ENCODE measurements at places on chromosomes 3 and 15.

DNA sequence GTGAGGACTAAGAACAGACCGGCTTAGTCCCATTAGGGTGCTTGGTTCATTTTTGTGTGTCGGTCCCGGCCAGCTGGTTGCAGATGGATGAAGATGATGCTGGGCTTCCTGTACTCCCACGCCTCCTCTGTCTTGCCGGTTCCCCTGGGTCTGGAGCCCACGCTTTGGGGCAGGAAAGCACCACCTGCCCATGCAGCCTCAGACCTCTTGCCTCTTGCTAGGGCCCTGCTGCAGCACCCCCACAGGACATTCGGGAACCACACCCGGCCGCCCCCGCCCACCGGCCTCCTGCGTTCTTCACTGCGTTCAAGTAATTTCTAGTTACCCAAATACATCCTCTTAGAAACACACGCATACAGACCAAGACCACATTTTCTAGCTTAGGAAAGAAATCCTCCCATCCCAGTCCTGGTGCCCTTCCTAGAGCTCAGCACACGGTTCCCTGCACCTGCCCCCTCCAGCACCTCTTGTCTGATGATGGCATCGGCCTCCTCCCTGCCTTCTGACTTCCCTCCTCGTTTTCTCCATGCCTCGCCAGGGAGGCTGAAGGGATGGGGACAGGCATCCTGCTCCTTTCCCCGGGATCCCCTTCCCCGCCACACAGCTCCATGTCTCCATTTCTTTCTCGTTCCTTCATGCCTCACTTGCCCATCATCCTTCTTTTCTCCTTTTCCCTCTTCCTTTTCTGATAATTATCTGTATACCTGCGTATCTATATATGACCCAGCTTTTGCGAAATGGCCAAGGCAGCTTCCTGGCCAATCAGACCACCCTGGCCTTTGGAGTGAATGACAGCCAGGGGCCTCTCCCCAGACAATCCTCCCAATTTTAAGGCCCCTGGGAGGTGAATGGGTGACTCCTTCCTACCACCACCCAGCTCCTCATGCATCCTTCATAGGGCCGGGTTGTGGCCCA is 30.9 kb downstream of the FAM3D start:
- no peak for DNase-seq

GRCh38 chr3:81485444-81485865 is 276.0 kb downstream of the GBE1 start:
- no peak for DNase-seq

- DNase-seq: no peak
Observed at GRCh38 chr15:74293021-74293810, 57.1 kb downstream of the CCDC33 start.

- no peak for DNase-seq
Observed at GRCh38 chr3:66066963-66067617, 28.4 kb upstream of the MAGI1 start.

GRCh38 chr3:43748179-43748578 is 57.4 kb downstream of the ABHD5 start:
- no peak for DNase-seq

GRCh38 chr3:24154013-24154695 is 209.1 kb downstream of the NR1D2 start:
- DNase-seq: no peak

- no peak for DNase-seq
Observed at GRCh38 chr3:47083786-47084185, 80.1 kb downstream of the SETD2 start.

- DNase-seq: no peak
Observed at GRCh38 chr15:40320931-40321371, 2.5 kb upstream of the INAFM2 start.

DNA sequence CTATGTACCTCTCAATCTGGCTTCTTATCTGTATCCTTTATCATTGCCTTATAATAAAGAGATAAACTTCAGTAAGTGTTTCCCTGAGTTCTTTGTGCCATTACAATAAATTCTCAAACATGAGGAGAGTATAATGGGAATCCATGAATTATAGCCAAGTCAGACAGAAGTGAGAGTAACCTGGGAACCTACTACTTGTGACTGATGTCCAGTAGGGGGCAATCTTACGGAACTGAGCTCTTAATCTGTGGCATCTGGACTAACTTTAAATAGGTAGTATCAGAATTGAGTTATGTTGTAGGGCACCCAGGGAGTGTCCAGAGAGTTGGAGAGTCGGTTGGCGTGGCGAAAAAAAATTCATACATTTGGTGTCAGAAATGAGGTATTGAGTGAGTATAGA is 542.6 kb downstream of the ZBBX start:
- DNase-seq: no peak

DNA sequence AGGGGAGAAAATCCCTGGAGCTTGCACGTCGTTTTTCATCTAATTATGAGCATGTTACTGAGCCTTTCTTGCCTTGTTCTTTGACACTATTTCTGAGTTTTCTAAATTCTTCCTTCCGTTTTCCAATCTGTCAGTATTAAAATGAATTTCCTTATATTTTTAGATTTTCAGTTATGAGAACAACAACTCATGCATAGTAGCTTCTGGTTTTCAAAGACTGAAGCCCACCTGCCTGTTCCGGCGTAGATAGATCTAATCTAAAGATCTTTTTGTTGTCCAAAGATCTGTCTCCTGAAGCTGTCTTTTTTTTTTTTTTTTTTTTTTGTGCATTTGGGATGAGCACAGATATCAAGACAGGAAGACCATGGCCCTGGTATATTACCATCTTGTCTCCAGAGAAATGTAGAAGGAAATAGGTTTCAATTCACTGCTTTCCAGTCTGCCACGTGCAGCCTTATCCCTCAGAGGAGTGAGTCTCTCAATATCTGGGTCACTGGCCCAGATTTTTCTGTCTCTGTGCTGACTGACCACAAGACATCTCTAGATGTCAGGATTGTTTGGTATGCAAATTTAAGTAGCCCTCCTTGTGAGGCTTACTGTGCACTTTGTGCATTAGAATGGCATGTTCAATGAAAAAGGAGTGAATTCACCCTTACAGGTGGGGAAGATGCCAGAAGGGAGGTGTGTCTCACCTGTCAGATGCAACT is 222.3 kb upstream of the TMC3 start:
- DNase-seq: no peak

GRCh38 chr3:14177580-14178246 is 688 bp downstream of the XPC start:
- no peak for DNase-seq

DNA sequence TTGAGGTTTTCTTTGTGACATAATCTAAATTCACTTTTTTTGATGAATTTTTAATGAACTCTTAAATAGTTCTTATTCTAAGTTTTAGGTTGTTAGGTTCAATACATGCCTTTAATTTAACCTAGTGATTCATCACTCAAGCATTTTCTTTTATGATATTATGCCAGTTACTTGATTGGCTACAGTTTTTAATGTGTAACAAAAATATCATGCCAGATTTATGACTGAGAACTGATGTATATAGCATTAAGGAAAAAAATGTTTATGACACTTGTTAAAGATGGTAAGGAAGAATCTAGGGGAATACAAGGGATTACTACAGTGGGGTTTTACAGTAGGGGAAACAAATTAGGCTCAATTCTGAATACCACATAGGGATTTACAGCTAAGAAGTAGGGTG is 103.1 kb downstream of the VGLL3 start:
- DNase-seq: no peak

- DNase-seq: no peak
Observed at GRCh38 chr3:58652624-58653023, 13.9 kb downstream of the FAM3D start.

DNA sequence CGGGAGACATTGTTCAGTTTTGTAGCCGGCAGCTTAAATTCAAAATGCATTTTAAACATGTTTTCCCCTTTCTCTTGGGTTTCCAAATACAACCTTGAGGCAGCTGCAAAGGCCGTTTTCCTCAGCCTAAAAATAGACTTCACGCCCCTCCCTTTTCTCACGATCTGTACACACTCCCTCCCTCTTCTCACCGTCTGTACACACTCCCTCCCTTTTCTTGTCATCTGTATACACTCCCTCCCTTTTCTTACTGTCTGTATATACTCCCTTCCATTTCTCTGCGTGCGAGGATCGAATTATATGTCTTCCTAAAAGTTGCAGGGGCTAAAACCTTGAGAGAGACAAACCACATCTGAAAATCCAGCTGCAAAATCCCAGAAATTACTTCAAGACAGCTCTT is 8.9 kb downstream of the MUC4 start:
- DNase-seq: no peak

- DNase-seq: no peak
Observed at GRCh38 chr15:49706805-49707204, 86.0 kb downstream of the DTWD1 start.

DNA sequence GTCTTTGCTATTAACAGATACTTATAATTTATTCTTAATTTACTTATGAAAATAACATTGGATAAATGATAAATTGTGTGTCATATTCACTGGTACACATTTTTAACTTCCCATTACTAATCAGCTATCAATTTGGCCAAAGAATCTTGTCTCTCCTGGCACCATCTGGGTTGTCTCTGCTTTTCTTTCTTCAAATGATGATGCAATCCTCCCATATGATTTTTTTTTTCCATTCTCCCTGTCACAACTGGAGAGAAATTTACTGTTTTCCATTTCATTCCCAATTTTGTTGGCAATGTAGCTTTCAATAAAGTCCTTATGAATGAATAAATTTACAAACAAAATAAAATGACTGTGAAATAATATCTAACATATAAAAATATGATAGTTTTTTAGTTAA is 743.7 kb upstream of the EPHA6 start:
- DNase-seq: no peak

DNA sequence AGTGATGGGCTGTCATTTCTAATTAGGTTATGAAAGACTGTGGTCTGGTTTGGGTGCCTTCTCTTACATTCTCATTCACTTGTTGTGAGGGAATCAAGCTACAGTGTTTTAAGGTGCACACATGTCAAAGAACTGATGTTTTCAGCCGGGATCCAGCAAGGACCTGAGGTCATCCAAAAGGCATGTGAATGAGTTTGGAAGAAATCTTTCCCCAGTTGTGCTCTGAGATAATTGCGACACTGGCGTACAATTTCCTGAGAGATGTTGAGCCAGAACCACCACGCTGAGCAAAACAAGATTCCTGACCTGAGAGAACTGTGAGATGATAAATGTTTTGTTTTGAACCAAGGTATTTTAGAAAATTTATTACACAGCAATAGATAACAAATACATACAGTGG is 295.3 kb upstream of the SLITRK3 start:
- DNase-seq: no peak

- no peak for DNase-seq
Observed at GRCh38 chr15:89472785-89473256, 23.6 kb downstream of the RHCG start.

- DNase-seq: no peak
Observed at GRCh38 chr15:88465633-88466224, 1.5 kb downstream of the MRPL46 start.

GRCh38 chr3:62632510-62633294 is 242.5 kb downstream of the CADPS start:
- DNase-seq: no peak

GRCh38 chr3:140206196-140207040 is 271.4 kb downstream of the CLSTN2 start:
- no peak for DNase-seq

DNA sequence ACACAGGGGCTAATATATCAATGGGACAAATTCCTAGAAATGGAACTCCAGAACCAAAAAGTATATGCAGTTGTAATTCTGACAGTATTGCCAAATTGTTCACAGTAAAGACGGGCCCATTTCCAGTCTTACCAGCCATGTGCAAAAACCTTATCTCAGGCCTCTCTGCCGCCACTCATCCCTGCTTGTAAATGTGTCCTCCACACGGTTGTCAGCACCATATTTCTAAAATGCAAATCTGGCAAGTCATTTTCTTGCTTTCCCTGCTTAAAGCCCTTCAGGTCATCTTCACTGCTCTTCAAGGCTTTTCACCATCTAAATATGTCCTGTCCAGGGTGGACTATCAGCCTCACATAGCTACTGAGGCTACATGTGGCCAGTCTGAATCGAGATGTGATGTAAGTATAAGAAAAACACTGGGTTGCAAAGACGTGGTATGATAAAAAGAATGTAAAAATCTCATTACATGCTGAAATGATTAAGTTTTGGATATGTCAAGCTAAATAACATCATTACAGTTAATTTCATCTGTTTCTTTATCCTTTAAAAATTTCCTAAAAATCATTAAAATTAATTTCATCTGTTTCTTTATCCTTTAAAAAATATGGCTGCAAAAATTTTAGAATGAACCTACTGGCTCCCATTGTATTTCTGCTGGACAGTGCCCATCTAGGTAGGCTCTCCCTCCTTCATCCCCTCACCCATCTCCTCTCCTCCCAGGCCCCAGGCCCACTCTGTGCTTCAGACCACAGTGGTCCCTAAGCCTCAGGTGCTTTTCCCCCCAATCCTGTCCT is 980 bp downstream of the PARP9 start:
- DNase-seq: no peak

- no peak for DNase-seq
Observed at GRCh38 chr3:195405651-195406050, 37.2 kb downstream of the ACAP2 start.

DNA sequence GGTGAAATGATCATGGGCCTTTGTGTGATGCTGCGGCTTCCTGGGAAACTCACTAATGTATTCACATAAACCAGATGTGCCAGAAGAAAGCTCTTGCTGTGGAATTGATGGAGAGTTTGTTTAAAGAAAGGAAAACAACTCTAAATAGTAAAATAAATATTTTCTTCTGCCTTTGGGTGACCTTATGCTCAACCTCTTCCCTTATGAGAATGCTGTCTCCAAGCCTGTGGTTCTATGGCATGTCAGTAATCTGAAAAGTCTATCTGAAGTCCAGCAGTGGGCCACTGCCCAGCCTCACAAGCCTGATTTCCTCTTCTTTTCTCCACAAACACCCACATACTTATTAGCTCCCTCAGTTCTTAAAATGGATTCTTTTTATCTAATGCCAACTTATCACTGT is 49.9 kb upstream of the PHLDB2 start:
- DNase-seq: no peak

- no peak for DNase-seq
Observed at GRCh38 chr3:184639351-184639750, 72.5 kb downstream of the MAGEF1 start.

DNA sequence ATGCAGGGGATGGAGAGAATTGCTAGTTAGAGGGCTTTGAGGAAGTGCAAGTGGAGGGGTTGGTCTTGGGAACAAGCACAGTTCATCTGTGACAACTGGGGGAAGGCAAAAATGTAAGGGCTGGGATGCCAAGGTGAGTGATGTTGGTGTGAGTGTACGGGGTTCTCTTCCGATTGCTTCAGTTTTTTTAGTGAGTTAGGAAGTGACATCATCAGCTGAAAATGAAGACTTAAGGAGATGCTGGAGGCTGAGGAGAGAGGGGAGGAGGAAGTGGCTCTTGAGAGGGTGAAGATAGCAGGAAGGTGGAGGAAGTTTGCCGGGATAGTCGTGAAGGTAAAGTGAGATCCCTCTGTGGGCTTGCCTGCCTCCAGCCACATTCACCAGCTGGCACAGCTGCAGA is 12.7 kb downstream of the TICRR start:
- no peak for DNase-seq

DNA sequence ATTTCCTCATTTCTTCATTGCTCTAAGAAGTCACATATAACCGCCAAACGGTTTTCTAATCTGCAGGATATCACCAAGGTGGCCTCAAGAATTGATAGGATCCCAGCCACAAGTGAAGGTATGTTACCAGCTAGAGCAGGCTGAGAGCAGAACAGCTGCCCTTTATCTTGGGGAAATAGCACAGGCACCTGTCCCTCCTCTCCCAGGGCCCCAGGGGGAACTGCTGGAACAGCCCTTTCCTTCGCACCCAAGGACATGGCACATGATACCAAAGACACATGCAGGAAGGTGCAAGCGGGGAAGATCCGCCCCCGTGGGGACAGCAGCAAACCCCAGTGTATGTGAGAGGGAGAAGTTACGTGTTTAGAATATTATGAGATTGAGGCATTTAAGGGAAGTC is 35.3 kb downstream of the HOMER2 start:
- DNase-seq: no peak

- no peak for DNase-seq
Observed at GRCh38 chr3:58038675-58039292, 30.6 kb downstream of the FLNB start.

Data from stimulated activated CD8-positive, alpha-beta memory T cell treated with anti-CD3 and anti-CD28 coated beads, Interleukin-12 subunit alpha, Interleukin-12 subunit beta, amount 100 ng/mL, for 1 hour (primary cell).